ENCODE measurements at places on chromosomes 16 and 17.

- no peak for DNase-seq
These were observed 13.0 kb downstream of the NMRAL1 start for GRCh38 chr16:4461250-4462085.

GRCh38 chr17:17152385-17152784 is 53.7 kb downstream of the PLD6 start:
- no peak for DNase-seq

DNA sequence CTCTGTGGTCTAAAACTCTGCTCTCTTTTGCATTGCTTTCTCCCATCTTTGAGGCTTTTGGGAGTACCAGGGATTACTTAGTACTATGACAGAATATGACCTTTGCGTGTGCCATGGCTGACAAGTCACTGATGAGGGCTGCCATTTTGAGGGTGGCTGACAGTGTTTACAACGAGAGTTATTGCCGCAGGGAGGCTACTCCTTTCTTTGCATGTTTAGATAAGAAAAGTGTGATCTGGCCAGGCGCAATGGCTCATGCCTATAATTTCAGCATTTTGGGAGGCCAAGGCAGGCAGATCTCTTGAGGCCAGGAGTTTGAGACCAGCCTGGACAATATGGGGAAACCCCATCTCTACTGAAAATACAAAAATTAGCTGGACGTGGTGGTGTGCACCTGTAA is 77.5 kb downstream of the GSG1L start:
- DNase-seq = no peak

- DNase-seq = no peak
These were observed 7.4 kb downstream of the CBFB start for GRCh38 chr16:67036323-67036741.

GRCh38 chr17:57894848-57895247 is 45.0 kb upstream of the MRPS23 start:
- DNase-seq = no peak

- DNase-seq = no peak
These were observed at the start of gene TMEM132E for GRCh38 chr17:34579017-34579946. Gene TMEM132E, plus strand, starts transcription at chr17:34579582. Its CDS starts 1,495 bp downstream, at chr17:34581077.

DNA sequence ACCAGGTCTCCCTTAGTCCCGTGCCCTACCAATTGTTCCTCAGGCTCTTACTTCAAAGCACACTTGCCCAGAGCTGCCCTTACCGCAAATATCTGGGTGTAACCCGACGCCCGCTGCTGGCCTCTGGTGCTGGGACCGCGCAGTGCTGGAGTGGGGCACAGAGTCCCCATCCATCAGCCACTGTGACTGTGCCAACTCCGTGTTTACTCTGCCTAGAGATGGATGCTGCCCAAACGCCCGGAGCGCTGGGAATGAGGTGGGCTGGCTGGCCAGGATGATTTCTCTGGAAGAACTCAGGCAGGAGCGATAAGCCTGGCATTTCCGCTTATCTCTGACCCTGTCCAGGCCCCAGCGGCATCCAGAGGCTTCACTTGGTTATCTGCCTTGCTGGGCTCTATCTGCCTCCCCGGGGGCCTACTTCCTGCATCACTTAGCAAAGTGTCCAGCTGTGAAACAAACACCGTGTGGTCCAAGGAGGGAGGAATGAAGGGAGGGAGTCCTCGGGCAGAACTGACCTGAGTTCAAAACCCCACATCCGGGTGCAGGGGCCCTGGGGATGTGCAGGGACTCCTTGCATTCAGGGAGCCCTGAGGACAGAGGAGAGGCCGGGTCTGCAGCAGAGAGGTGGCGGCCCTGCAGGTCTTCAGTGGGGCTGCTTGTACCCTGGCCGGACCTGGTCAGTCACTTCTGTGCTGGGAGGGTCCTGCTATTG is 9.4 kb upstream of the MYLK3 start:
- no peak for DNase-seq

Data from fibroblast of skin of left quadriceps (primary cell).